ENCODE measurements at places on chromosomes 11 and 22.

DNA sequence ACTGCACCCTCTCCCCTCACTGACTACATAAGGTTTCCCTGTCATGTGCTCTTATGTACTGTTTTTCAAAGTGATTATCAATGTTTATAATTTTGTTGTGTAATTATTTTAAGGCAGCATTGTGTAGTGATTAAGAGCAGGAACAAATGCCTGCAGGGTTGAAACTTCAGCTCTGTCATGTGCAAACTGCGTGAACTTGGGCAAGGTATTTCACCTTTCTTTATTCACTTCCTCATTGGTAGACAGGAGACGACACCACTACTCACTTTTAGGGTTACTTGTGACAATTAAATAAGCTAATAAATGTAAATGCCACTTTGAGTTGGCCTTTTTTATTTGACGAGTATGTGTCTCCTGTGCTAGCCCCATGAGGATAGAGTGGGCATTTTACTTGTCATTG, 86.5 kb upstream of the E2F8 start:
- no peak for DNase-seq

DNA sequence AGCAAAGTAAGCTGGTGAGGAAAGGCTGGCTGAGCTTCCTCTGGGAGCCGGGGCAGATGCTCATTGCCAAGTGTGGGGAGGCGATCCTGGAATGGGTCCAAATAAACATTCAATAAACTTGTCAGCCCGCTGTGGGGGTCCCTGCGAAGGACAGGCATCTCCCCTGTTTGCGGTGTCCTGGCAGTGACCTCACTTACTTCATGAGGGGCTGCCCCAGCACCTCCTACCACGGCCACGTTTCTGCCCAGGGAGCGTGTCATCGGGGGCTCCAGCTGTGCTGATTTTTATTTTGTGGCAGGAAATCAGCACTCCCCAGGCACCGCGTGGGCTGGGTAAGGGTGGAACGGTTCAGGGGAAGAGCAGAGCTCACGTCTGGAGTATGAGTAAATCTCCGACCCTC, 493.9 kb upstream of the B3GAT1 start:
- no peak for DNase-seq

DNA sequence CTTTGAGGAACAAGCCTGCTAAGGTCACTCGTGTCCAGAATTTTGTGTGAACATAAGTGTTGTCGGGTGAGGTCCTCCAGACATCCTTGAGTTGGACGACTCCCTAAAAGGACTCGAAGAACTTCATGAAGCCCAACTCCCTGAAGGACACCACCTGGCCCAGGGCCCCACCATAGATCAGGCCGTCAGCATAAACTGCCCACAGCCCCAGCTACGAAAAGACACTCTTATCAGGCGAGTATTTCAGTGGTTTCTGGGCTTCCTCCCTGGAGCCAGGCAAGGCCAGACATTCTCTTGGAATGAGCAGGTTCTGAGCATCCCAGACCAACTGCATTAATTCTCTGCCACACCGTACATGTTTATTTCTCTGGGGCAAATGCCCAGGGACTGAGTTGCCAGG, 170.1 kb downstream of the IGLL1 start:
- DNase-seq, result no peak

GRCh38 chr11:42161886-42162285, 702.4 kb upstream of the LRRC4C start:
- peak; percentile 46 for DNase-seq

DNA sequence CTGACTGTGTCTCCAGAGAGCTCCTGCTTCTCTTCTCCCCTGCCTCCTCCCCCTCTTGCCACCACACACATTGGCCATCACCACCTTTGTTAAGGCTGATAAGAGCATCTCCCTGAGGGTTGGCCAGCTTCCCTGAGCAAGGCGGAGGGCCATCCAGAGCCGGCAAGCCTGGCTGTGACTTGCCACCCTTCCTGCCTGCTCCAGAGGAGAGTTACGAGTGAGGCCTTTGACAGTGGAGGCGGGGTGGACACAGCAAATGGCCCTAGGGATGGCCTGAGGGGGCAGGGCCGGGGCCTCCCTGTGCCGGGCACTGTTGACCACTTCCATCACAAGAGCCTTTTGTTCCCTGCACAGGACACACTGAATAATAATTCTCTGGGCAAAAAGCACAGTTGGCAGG, 5.4 kb downstream of the FREY1 start:
- no peak for DNase-seq

- DNase-seq, result peak; percentile 96
Observed at GRCh38 chr11:66969584-66970225, 5.4 kb upstream of the C11orf86 start.

DNA sequence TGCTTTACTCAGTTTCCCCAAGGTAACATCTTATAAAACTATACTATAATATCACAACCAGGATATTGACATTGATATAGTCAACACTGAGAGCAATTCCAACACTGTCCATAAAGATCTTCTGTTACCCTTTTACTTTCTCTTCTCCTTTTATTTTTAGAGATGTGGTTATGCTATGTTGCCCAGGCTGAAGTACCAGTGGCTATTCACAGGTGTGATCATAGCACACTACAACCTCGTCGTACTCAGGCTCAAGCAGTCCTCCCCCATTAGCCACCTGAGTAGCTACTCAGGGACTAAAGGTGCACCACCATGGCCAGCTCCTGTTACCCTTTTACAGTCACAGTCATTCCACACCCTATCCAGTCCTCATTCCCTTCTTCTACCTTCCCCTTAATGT, 119.7 kb downstream of the CWF19L2 start:
- no peak for DNase-seq

GRCh38 chr22:47115921-47116320, 353.5 kb downstream of the TBC1D22A start:
- no peak for DNase-seq

DNA sequence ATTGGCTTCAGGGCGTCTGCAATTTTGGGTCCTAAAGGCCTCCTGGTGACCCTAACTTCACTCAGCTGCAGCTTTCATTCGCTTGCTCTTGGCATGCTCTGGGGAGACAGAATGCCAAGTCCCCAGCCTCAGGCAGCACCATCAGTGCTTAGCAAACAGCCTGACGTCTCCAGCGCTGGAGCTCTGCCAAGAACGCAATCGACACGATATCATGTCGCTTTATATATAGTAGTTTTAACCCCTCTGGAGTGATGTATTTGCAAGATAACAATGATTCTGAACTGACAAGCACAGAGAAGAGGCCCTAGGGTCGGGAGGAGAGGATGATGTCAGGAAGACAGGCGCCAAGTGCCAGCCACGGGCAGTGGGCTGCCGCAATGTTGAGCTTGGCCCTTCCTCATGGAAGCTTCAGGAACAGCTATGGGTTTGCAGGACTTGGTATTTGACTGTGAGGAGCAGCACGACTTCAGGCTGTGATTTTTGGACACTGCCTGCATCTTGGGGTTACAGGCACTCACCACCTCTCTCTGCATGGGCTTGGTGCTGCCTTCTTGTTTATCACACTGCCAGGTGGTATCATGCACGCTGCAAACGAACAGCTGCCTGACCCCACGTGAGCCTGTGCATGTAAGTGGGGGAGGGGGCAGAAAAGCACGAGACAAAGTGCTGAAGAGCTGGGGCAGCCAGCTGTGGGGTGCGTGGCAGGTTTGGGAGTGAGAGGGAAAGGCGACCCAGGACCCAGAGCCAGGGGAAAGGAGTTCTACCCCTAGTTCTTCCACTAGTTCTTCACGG, 26.1 kb downstream of the B3GAT1 start:
- DNase-seq, result no peak

DNA sequence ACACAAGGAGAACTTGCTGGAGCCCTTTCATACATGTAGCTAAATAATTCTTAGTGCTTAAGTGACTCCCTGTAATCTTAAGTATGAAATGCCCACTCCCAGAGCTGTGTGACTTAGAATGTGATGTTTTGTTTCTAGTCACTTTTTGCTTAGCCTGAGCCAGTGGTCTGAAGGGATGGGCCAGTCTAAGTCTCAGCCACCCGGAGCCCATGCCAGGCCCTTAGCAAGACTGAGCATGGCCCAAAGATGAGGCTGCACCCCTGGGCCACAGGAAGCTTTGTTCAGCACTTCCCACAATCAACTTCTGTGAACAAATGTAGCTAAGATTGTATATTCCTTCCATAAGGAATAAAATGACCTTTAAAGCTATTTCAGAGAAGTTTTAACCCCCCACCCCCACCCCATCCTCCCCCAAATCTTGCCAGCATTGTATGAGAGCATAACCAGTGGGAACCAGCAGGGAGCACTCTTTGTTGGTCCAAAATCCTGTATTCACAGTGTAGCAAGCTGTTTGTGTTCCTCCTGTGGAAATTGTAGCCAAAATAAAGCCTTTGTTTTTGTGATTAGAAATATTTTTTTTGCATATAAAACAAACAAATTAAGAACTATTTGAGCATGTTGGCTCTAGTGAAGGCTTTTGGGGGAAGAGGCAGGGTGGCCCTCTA, 73.8 kb upstream of the GAL start:
- DNase-seq, result no peak

Data from GM04503 (cell line).